ENCODE measurements at places on chromosomes 13 and 19. TPM values are rescaled to one million over a fixed set of nuclear protein-coding genes. Genes with fewer than 3 reads are reported as not detected.
A peak's percentile ranks its signal among the peaks of the same experiment; 100 is the strongest.

The MRPL34 gene
- 152 TPM for polyA plus RNA-seq

The LNX2 gene
- 1.8 TPM for polyA plus RNA-seq

The CCDC159 gene
- 73.9 TPM for polyA plus RNA-seq

The PSG7 gene
- polyA plus RNA-seq = not detected

The ATXN8OS gene
- not detected for polyA plus RNA-seq

The SRRM5 gene
- polyA plus RNA-seq = 0.54 TPM

The ARRDC5 gene
- polyA plus RNA-seq = 1.6 TPM

The OVOL3 gene
- 0.11 TPM for polyA plus RNA-seq

DNA sequence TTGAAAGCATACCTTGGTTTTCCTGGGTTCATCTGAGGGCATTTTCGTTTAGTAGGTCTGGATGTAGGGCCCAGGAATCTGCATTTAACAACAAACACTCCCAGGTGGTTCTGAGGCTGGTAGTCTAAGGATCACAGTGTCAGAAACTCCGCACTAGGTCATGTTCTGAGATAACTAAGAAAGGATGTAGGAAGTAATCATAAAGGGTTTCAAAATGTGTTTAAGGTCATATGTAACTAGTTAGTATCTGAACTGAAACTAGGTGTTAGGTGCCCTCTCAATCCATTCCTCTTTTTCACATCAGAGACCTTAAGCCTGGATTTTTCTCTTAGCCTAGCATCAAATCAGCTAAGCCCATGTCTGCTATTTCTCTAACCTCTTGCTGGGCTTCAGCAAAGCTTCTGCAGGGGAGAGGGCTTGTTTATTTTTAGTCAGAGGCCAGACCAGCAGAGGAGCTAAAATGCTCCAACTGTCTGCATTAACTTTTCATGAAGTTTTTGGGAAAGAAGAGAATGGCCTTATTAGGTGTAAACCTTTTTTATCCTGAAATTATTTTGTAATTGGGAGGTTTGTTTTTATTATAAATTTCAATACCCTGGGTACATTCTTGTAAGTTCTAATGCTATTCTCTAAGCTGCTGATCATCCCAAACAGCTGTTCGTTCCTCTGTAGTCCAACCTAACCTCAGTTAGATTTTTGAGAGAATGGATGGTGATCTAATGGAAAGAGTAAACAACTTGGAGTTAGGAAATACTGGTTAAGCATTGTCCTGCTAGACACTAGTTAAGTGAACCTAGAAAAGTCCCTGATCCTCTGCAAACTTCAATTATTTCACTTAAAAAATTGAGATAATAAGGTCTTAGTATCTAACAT lies 262.8 kb upstream of the RFC3 start:
- DNase-seq = no peak

GRCh38 chr19:37220383-37220782 lies 2.4 kb downstream of the ZNF383 start:
- no peak for DNase-seq

DNA sequence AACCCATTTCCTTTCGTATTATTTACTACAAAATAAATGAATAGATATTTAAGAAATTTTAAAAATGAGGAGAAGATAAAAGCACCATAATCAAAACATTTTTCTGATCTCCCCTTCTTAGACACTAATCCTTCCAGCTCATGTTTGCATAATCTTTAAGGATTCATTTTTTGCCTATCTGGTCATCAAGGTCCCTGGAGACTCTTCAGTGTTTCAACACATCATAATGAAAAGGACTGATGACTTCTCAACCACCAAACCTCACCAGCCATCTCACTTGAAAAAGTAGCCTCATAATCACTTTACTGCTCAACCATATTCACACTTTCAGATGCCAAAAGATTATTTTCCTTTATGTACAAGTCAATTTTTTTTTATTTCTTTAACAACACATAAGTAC lies 80.1 kb downstream of the DCLK1 start:
- no peak for DNase-seq

DNA sequence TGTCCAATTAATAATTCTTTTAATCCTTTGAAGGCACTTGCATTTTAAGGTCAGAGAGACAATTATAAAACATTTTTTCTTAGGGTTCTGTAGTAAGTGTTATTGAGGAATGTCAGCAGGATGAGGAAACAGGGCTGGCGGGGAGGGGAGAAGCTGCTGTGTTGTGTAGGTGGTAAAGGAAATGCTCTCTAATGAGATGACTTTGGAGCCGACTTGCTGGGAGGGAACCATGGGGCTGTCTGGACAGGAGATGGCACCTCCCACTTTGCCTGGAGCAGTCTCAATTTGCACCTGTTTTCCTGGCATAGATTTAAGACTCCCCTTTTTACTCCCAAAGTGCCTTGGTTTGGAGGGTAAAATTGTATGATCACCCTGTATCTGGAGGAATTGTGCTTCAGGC lies 230.4 kb downstream of the ATP8A2 start:
- DNase-seq = no peak

GRCh38 chr19:46191972-46192371 lies 37.6 kb upstream of the IGFL1 start:
- DNase-seq = no peak

GRCh38 chr13:74651121-74651520 lies 516.9 kb upstream of the KLF12 start:
- DNase-seq = no peak

DNA sequence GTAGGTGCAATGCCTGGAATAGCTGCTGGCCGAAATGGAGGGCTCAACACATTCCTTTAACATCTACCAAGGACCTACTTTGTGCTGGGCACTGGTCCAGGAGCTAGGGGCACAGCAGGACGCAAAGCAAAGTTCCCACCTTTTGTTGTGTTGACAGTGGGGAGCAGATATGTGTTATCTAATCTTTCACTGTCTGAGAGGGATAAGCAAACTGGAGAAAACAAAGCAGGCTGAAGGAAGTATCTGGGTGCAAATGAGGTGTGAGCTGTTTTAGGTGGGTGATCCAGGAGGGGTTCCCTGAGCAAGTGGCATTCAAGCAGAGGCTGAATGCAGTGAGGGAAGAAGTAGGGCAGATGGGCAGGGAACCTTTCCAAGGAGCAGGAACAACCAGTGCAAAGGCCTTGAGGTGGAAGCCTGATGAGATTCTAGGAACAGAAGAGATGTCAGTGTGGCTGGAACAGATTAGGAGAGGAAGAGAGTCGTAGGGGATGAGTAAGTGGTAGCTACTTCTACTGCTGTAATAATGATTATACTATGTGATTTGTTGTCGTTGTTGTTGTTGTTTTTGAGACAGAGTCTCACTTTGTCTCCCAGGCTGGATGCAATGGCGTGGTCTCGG lies 2.2 kb upstream of the PLAUR start:
- DNase-seq = no peak

- peak; percentile 92 for DNase-seq
Observed at GRCh38 chr19:10295305-10295846, 5.6 kb downstream of the ICAM5 start.

- DNase-seq = peak; percentile 45
Observed at GRCh38 chr19:13610039-13610691, 103.9 kb upstream of the CACNA1A start.

- DNase-seq = no peak
Observed at GRCh38 chr13:107824635-107825034, 390.7 kb downstream of the LIG4 start.

DNA sequence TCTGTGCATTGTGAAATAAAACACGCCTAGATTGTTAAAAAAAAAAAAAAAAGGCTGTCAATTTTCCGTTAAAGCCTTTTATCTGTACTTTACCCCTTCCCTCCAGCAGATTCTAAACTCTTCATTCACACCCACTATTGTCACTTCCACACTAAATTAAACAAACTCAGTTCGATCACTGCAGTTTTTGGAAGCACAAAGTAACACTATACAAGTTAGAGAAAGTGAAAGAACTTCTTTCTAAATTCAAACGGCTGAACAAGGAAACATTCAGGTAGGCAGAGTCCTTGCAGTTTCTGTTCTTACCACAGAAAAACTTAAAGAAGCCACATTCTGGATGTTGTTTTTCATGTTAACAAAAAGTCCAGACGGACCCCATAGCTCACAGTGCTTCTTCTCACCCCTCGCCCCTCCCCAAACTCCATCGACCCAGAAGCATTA lies 27.5 kb upstream of the UBE2L5 start:
- DNase-seq = no peak

- DNase-seq = peak; percentile 93
Observed at GRCh38 chr19:7869453-7869909, 4.7 kb downstream of the PRR36 start.

- DNase-seq = no peak
Observed at GRCh38 chr19:29971648-29972047, 29.6 kb downstream of the URI1 start.

- no peak for DNase-seq
Observed at GRCh38 chr13:29230299-29230845, 365.1 kb downstream of the SLC7A1 start.

DNA sequence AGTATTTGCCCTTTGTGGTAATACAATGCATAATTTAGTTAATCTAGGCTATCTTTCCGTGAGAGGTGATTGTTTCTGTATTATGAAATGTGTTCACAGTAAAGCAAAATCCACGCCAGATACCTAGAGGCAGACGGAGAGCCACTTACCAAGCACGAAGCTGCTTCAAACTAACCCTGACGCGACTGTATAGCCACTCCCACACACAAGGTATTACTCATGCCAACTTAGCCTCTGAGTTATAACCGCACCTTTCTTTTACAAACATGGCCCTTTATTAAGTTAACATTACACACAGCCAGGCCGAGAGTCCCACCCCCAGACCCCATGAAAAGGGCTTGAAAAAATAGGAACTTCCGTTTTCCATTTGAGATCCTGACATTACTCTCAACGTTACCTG lies 185.7 kb downstream of the ABCC4 start:
- no peak for DNase-seq

DNA sequence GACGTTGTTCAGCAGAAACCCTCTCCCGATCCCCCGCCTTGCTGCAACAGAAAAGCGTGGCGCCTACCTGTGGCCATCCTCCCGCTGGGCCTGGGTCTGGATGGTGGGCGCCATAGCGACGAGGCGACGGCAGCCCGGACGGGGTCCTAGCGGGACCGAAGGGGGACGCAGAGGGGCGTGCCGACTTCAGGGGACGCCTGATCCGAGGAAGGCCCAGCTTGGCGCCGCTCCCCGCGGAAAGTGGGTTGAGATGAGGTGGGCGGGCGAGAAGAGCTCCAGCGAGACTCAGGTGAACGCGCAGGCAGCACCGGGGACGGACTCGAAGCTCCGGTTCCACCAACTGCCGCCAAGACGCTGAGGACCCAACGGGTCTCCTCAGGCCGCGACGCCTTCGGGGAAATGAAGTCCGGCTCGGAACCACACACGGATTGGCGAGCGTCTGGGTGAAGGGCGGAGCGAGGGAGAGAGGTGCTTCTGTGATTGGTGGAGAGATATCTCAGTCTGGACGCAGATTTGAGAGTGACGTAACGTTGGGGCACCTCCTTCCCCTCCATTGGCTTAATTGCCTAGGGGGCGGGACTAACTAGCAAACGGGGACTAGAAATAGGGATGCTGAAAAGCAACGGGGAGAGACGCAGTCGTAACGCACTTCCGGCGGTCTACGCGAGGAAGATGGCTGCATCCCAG lies at the start of the genes MED29 and PAF1:
Gene MED29 (plus strand): TSS at position 628 of the 687 bp plus-strand sequence. CDS start 45 bp downstream, at position 673.
Gene PAF1 (minus strand): TSS at position 356 of the 687 bp plus-strand sequence. CDS start 242 bp downstream, at position 114.
- peak; percentile 98 for DNase-seq

DNA sequence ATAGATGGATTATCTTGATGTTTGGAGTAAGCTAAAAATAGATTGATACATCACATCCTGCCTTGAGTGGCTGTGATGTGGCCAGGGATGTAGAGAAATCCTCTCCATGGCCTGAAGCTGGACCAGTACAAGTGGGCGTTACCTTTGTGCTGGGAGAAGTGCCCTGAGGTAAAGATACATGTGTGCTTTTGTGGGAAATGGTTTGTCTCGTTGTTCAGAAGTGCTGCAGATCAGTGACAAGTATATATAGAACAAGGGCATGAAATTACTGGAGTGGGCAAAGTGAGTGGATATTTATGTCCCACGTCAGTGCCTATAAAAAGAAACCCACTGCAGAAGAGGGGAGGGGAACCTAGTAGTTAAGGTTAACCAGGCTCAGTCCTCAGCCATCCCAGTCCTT lies 12.2 kb upstream of the ZNF304 start:
- DNase-seq = no peak

- DNase-seq = no peak
Observed at GRCh38 chr13:48906200-48906599, 69.5 kb upstream of the FNDC3A start.

Data from spleen (tissue), 13 donors.